ENCODE measurements at places on chromosomes 1 and 21.
A peak's percentile ranks its signal among the peaks of the same experiment; 100 is the strongest.

DNA sequence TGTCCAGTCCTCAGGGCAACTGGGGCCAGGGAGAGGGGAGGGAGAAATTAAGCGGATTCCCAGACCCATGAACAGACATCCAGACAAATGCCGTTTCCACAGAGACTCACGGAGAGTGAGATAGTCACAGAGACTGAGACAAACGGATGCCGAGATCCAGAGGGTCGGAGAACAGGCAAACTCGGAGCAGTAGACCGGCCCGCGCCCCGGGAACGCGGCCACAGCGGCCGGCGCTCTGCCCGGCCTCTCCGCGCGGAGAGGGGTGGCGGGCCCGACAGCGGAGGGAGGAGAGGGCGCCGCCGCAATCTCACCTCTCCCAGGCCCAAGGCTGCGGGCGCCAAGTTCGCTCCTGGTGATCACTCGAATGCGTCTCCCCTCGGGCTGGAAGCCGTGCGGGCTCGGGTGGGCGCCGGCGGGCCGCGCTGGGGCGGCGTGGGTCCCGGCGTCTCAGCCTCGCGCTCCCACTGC lies 831 bp upstream of the FOXD2 start:
- DNase-seq = peak; percentile 37

DNA sequence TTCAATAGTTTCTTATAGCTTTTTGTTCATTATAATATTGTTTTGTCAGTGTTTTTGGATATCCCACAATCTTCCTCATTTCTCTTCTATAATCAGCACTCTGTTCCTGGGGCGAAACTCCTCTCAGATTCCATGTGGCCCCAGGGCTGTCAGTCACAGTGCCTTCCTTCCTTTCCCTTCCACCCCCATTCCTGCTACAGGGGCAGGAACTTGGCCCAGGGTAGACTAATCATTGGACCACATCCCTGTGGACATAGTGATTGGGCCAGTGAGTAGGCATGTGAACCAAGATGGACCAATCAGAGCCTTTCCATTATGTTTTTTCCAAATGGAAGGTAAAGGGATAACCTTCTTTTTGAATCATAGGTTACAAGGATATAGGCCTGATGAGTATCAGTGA lies 78.3 kb downstream of the PGM1 start:
- DNase-seq = no peak

DNA sequence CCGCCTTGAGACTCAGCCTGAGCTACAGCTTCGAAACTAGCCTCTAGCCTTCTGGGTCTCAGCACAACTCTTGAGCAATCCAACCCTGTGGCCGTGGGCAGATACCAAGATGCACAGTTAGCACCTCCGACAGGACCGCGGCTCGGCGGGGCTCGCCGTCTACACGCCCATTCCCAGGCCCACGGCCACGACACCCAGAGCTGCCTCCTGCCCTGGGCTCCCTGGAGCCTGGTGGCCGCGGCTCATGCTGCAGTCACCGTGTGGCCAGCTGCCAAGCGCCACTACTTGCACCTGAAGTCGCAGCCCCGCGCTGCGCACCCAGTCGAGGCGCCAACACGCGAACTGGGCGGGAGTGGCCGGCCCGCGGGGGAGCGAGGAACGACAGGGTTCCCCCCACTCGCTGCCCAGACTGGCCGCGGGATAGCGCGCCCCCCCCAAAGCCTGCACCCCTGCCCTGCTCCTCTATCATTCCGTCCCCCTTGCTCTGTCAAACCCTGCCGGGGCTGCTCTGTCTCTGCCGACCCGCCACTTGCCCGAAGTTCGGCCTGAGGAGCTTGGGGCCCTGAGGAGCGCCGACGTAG lies 729 bp upstream of the CDCA8 start:
- peak; percentile 41 for DNase-seq

DNA sequence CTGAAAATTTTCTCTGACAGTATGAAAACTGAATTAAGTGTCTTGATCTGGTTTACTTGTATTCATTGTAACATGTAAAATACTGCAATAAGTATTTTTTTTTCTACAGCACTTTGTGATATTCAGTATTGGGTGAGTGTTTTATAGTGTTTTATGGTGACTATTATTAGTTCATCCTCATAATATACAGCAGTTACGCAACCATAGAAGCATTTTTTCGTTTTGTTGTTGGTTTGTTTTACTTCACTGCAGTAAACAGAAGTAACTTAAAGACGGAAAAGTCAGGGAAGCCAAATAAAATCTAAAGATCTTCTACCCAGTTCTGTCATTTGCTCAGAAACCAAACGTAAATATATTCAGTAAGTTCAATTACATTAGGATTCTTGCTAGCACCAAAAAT lies 250.0 kb downstream of the TPR start:
- no peak for DNase-seq

DNA sequence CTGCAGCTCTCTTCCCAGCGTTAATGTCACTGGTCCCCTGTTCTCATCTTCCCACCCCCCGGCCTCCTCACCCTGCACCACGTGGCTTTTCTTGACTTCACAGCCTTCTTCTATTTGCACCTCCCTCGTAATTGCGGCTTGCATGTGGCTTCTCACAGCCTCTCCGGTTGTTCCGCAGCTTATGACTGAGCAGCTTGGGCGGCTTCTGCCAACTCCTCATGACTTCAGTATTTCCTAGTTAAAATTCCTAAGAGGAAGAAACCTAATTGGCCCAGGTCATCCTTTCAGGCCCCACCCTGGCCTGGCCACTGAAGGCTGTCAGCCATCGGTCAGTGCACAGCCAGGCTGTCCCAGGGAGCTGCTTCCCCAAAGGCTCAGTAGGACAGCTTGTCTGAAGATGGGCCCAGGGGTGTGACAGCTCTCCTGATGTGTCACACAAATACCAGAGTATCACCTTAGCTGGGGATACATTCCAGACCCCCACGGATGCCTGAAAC lies 8.6 kb upstream of the RERE start:
- DNase-seq = no peak

DNA sequence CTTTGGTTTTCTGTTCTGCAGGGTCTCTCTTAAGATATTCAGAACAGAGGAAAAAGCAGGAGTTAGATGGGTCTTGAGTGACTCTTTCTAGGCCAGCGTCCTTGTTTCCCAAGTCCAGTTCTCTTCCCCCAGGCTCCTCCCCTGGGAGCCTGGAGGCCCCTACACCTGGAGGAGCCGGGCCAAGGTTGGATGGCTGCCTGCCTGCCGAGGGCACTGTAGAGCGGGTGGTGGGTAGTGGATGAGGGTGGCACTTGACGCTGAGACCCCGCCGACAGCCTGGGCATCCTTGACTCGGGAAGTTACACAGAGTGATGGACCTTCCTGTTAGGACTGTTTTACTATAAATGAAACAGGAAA lies 17.4 kb upstream of the KANK4 start:
- no peak for DNase-seq

GRCh38 chr1:25712299-25712970 lies 87.6 kb upstream of the SELENON start:
- no peak for DNase-seq
